ENCODE measurements at places on chromosomes 16 and 17.

- DNase-seq = no peak
These were observed 56.7 kb downstream of the GRB7 start for GRCh38 chr17:39794249-39794970.

- no peak for DNase-seq
These were observed 50.7 kb downstream of the ADCY7 start for GRCh38 chr16:50316848-50317630.

- no peak for DNase-seq
These were observed 895 bp downstream of the BRD7 start for GRCh38 chr16:50367777-50368409.

DNA sequence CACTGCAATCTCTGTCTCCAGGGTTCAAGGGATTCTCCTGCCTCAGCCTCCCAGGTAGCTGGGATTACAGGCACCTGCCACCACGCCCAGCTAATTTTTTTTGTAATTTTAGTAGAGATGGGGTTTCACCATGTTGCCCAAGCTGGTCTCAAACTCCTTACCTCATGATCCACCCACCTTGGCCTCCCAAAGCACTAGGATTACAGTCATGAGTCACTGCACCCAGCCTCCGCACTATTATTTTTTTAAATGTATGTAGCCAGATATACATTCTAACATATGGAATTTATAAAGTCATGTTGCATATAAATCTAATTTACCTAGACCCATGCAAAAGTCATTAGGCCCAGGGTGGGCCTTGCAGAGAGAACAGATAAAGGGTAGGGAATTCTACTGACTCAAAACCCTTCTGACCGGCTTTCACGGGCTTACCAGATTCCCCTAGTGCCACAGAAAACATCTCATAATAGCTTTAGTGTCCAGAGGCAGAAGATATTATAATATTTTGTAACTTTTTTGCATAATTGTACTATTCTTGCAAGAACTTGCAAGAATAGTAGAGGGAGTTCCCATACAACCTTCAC, 20.5 kb upstream of the HELZ start:
- no peak for DNase-seq

GRCh38 chr17:81961521-81962498, 823 bp upstream of the NOTUM start:
- no peak for DNase-seq

DNA sequence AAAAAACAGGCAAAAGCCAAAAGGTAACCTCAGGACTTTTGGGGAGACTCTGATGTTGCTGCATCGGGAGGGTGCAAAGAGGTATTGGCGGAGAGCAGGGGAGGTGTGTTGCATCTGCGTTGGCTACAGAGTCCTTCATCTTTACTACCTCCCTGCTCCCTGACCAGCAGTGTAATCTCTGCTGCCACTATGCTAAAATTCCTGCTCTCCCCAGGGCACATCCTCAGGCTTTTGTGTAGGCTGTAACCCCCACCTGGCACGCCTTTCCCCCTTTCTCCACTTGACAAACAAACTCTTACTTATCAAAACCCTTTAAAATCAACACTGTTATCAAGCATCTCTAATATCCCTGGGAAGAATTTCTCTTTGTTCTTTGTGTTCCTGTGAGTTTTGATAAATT, 435.3 kb downstream of the HAPSTR1 start:
- DNase-seq = no peak

GRCh38 chr17:32464374-32464773, 20.1 kb downstream of the PSMD11 start:
- DNase-seq = no peak

DNA sequence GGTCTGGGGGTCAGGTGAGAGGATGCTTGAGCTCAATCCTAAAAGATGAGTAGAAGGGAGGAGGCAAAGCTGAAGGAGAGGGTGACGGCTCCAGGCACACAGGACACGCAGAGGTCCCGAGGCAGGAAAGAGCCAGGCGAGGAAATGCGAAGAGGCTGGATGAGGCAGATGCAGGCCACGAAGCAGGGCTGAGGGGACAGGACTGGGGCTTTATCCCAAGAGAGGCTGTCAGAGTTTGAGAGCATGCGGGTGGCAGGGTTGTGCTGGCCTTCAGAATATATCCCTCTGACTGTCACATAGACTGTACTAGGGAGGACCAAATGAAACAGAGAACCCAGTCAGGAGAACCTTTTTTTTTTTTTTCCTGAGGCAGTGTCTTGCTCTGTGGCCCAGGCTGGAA, 100.2 kb downstream of the RMI2 start:
- DNase-seq = no peak

DNA sequence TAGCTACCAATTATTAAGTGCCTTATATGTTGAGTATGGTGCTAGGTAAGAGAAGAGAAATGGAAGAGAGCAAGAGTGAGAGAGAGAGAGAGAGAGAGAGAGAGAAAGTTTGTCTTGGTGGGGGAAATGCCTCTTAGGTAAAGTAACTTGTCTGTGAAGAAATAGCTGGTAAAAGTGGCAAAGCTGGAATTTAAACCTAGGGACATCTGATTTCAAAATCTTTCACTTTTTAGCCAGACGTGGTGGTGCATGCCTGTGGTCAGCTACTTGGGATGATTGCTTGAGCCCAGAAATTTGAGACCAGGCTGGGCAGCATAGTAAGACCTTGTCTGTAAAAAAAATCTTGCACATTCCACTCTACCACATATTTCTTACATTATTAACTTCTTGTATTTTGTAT, 23.0 kb upstream of the CDR2 start:
- no peak for DNase-seq

GRCh38 chr16:1019231-1020090, 37.9 kb downstream of the SOX8 start:
- no peak for DNase-seq

GRCh38 chr16:678858-679813, 1.1 kb upstream of the STUB1 start:
- DNase-seq = peak; percentile 26

DNA sequence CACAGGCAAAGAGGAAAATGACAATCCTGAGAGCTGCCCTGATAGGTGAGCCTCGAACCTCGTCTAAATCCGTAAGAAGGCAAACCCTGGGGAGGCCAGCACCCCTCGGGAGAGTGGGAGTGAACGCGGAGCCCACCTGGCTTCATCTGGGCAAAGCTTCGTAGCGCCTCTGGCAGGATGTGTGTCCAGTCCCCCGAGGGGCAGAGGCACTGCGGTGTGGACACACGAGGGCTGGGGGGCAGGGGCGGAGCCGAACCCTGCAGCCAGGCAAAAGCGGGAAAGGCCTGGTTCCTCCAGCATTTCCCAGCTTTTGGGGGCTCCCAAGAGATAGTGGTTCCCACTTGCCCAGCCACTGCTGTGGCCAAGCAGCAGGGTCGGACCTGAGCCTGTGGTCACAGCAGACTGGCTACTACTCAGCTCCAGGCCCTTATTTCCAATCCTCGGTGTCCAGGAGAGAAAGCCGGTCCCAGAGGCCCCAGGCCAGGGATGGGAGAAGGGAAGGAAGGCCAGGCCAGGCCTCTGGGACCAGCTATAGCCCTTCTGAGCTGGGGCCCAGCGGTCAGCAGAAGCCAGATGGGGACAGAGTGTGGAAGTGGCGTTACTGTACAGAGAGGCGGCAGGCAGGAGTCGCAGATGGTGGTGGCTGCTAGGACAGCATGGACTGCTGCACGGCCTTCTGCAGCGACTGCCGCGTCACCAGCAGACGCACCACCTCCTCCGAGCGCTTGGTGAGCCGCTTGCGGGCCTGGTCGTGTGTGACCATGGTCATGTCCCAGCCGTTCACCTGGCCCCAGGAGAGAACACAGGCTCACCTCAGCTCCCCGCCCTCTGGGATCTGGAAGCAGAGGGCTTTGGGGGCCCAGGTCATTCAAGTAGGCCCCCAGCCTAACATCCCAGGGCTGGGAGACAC, 5.0 kb downstream of the TAX1BP3 start:
- DNase-seq = no peak

DNA sequence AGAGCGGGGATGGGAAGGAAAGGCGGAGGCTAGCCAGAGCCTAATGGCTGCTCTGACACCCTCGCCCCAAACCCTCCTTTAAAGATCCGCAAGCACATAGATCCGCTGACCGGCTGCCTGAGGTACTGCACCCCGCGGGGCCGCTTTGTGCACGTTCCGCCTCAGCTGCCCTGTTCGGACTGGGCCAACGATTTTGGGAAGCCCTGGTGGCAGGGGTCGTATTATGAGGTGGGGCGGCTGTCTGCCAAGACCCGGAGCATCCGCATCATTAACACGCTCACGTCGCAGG, 663 bp downstream of the CYB5D1 start:
- no peak for DNase-seq

DNA sequence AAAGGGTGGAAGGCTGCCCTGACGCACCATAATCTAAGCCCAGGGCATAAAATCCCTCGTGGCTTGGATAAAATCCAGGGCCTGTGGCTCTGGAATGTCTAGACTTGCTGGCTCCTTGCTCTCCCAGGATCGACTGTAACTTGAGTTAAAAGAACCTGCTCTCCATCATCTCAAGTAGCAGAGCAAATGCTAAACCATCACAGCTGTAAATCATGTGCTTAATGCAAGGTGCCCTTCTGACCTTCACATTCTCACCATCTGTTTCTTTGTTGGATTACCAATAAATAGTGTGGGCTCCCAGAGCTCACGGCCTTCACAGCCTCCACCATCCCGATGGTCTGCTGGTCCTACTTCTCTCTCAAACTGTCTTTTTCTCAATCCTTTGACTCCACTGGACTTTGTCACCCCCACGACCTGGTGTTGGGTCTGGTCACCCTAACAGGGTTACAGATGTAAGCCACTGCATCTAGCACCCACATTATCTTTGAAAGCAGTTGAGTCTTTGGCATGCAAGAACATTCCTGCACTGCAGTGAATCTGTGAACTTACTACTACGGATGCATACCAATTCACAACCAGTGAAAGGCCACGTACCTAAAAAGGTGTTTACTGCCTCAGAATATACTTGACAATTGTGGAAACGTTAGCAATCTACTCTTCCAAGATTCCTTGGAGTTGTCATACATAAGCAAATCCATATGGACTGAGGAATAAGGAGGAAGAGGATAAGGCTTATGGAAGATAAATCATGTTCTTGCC, 15.3 kb downstream of the RSL1D1 start:
- DNase-seq = peak; percentile 9

GRCh38 chr17:58365185-58365979, 13.4 kb upstream of the SUPT4H1 start:
- no peak for DNase-seq

DNA sequence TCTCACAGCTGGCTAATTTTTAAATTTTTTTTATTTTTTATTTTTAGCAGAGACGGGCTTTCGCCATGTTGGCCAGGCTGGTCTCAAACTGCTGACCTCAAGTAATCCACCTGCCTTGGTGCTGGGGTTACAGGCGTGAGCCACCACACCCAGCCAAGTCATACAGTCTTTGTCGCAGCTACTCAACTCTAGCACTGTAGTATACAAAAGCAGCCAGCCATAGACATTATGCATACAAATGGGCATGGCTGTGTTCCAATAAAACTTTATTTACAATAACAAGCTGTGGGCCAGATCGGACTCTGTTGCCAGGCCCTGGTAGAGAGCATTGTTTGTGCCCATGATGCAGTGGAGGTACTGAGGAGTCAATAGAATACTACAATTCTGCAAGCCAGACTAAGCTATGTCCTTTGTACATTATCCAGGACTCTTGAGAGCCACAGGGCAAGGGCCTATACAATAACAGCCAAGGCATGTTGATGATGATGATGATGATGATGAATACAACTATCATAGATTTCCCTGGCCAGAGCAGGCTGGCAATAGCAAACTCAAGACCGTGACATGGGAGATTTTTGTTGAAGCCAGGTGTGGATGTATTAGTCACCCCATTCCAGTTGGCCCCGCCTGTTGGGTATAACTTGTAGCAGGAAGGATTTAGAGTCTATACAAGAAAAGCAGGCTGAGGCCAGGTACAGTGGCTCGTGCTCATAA, 101.8 kb downstream of the MYH11 start:
- DNase-seq = no peak

- no peak for DNase-seq
These were observed 8.4 kb upstream of the TRPV2 start for GRCh38 chr17:16406742-16407674.

DNA sequence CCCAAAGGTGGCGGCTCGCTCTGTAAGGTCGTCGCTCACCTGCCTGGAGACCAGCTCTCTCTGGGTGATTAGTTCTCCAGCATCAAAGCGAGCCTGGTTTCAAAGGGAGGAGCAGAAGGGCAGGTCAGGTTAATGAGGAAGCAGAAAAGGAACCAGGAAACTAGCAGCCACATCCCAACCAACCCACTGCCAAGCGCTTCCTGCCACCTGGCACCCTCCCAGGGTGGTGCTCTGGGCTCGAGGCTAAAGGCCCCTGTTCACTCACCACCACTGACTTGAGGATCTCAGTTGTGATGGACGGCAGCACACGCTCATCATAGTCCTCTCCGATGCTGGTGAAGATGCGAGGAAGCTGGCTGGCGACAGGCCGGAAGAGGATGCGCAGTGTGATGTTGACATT, 5.6 kb downstream of the PHB1 start:
- peak; percentile 13 for DNase-seq

GRCh38 chr16:15857724-15858560, 1.1 kb upstream of the MYH11 start:
- no peak for DNase-seq

DNA sequence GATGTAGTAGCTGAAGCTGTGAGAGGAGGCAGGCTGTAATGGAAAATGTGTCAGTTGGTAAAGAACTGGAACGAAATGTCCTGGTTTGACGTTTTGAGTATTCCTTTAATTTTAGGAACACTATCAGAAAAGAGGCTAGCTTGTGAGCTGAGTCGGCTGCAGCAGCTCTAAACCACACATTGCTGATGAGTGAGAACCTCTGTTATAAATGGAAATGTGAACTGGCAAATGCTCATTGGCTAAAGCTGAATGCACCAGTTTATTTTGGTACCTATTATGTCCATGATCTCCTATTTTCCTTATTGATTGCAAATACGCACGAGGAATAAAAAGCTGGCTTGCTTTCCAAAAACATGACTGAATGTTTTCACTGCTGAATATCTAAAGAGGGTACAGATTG, 11.0 kb upstream of the WIPI1 start:
- no peak for DNase-seq

DNA sequence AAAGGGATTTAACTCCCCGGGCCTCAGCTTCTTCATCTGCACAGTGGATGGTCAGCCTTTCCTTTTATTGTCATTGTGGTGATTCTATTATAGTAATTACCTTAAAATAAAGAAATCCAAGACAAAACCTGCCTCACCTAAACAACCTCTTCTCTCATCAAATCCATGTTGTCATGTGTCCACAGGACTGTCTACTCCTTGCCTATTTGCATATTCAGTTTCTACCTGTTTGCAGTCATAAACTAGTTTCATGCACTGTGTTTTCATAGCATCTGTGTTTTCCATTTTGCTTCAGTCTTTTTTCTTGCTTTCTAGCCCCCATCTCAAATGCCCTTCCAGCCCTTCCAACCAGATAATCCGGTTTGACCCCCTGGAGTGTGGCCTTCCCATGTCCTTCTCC, 44.3 kb upstream of the CPNE2 start:
- DNase-seq = no peak

- DNase-seq = no peak
These were observed 48.5 kb downstream of the WWOX start for GRCh38 chr16:78147911-78148401.
